ENCODE measurements at places on chromosomes 1 and 21.

DNA sequence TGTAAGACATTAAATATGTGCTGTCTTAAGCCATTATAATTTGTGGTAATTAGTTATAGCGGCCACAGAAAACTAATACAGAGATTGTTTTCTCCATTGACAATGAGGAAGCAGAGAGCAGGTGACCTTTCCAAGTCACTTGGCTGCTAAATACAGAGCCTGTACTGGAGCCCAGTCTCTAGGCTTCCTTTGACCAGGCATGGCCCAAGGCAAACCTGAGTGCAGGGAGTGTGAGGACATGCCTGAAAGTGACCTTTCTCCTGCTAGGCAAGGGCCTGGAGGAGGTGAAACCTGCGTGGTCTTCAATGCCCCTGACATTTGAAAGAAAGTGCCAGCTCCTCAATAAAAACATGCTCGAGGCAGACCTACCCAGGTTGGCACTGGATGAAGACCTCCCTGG is 12.5 kb upstream of the CHI3L1 start:
- no peak for DNase-seq

- no peak for DNase-seq
Observed at GRCh38 chr1:197073978-197074377, 6.9 kb upstream of the F13B start.

DNA sequence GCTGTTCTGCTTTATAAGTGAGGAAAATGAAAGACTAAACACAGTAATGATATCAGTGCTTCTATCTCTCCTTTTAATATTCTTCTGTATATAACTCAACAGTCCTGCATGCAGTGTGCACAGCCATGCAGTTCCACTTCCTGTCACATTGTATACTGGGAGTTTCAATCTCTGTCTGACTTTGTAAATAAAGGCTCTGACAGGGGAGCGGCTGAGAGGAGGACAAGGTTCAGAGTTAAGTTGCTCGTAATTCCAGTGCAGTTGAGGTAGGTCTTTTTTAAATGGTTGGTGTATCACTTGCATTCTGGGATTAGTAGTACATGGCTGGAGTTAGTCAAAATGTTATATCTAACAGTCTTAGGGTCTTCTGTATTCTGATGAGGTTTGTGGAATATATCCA is 264.5 kb downstream of the OLFM3 start:
- DNase-seq = no peak

- DNase-seq = no peak
Observed at GRCh38 chr1:32984455-32985171, 20.0 kb upstream of the RNF19B start.

DNA sequence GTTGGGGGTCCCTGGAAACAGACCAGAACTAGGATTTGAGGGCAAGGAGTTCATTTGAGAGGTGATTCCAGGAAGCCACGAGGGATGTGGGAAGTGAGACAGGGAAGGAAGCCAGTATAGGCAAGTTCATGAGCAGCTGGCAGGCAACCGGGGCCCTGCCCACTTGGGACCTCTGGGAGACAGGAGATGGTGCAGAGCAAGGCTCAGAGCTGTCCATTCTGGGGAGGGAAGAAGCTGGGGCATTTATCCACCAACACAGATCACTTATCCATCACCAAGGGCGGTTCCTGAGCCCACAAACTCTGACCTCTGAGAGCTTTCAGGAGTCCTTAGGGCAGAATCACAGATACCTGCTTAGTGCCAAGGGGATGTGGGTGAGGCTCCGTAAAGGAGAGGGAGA is 16.8 kb downstream of the EDN2 start:
- no peak for DNase-seq

DNA sequence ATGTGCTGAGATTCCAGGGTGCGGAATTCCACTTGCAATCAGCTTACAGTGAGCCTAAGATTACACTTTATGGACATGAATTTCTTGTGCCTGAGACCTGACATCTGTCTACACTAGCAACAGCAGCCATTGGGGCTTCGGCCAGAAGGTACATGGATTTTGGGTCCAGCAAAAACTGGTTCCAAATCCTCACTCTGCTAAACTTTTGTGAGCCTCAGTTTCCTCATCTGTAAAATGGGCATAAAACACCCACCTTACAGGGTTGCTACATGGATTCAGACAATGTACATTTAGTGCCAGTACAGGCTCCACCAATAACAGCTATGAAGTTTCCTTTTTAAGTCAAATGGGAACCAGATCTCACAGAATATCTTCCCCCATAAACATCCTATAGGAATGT is 30.8 kb downstream of the RHEX start:
- no peak for DNase-seq

All from activated CD4-positive, alpha-beta T cell treated with anti-CD3 and anti-CD28 coated beads for 24 hours (primary cell).